ENCODE measurements at places on chromosomes 12 and 14.

DNA sequence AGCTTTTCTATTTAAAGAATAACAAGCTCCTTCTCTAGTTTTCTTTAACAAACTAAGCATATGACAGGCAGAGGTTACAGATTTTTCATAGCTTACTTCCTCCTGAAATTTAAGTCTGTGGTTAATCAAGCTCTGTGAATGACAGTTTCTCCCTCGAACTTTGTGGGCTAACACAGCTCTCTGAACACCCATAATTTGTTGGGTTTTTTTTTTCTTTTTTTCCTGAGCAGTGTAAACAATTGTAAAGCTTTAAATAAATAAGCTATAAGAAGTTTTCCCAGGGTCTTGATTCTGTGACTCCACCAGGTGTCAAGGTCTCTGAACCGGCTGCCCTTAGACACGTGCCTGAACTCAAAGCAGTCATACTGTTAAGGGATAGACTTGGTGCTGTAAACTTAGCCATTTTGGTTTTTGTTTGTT lies 128.1 kb upstream of the AMIGO2 start:
- DNase-seq: no peak

DNA sequence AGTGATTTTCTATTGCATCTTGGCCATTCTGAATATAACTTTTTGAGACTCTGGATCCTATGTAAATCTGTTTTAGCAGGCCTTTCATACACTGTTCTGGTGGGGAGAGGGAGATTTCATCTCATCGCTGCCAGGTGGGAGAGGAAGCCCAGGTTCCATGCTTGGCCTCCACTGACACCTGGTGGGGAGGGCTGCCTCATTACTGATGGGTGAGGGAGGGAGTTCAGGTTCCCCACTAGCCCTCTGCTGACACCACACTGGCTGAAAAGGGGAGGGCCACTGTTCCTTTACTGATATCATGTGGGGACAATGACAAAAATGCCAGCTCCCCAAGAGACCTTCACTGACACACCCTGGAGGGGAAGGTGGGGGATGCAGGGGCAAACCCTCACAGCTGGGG lies 2.4 kb upstream of the GALNT8 start:
- DNase-seq: no peak

GRCh38 chr14:56063131-56063530 lies 55.1 kb upstream of the PELI2 start:
- no peak for DNase-seq

DNA sequence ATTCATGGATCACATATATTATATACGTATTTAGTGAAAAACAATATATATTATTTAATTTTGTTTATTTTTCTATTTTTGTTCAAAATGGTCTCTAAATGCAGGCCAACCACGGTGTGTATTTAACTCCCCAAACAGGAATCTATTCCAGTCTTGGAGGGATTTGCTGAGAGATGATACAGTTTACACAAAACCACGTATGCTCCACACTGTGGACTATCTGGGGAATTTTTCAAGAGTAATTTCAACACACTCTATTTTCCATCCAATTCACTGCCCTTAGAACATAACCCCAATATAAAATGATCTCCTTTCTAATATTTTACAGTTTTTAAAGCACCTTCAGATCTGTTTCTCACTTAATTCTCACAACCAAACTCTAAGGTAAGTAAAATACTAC lies 15.3 kb downstream of the EML1 start:
- no peak for DNase-seq

- DNase-seq: no peak
These were observed 57.7 kb upstream of the DIO3 start for GRCh38 chr14:101503431-101504095.

DNA sequence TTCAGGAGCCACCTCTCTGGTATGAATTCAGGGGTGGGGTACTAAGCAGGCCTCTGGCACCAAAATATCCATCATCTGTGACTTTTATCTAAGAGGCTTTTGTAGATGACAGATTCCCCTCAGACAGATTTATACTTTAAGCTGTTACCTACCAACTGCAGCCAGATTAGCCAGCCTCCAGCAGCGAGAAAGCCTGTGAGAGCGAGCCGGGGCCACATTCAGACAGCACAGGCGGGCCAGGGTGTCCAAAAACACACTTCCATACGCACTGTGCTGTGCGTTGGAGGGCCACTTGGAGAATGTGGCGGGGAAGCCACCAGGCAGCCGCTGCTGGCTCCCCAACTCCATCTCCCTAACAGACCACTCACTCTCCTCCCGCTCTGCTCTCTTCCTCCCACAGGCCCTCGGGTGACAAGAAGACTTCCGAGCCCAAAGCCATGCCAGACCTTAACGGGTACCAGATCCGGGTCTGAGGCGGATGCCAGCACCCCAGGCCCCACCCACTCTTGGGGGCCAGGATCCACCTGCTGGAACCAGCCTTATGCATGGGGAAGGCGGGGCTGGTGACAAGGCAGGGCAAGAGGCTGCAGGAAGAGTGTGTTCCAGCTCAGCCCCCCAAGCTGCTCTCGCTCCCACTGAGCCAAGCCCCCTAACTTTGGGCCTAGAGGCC lies 17.4 kb downstream of the VASH1 start:
- DNase-seq: no peak

GRCh38 chr14:89807892-89808291 lies 146.6 kb downstream of the EFCAB11 start:
- DNase-seq: no peak

DNA sequence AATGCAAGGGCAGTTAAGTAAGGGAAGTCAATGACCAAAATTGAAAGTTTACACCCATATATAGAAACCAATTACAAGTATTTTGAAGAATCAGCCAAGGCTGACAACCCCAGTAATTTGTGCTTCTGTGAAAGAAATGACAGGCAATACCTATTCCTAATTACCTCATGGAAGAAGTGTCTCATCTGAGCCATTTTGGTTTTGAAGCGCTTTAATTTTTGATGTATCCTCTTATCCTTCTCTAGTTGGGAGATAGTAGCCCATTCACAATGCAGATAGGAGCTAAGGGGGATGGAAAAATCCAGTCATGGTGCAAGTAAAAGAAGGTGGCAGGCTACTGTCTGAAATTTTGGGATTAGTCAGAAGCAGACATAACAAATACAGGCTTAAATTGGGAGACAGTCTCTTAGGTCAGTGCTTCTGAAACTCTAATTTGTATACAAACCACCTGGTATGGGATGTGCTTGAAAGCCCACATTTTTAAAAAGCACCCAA lies 30.4 kb upstream of the SUPT16H start:
- no peak for DNase-seq

- no peak for DNase-seq
These were observed 17.9 kb downstream of the CERS5 start for GRCh38 chr12:50149311-50149710.

DNA sequence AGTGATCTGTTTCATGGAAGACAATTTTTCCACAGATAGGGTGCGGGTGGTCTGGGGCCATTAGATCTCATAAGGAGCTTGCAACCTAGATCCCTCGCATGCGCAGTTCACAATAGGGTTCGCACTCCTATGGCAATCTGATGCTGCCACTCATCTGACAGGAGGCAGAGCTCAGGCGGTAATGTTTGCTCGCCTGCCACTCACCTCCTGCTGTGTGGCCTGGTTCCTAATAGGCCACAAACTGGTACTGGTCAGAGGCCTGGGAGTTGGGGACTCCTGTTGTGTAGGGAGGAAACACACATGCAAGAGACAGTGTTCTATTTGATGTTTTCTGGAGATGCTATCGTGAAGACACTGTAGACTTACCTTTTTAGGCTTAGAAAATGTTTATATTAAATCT lies 77.0 kb upstream of the FGD4 start:
- DNase-seq: no peak

- no peak for DNase-seq
These were observed 173.7 kb downstream of the STXBP6 start for GRCh38 chr14:24875991-24876878.

GRCh38 chr14:24924544-24924943 lies 125.4 kb downstream of the STXBP6 start:
- no peak for DNase-seq

- DNase-seq: no peak
These were observed 526 bp downstream of the MLXIP start for GRCh38 chr12:122079033-122079531.

DNA sequence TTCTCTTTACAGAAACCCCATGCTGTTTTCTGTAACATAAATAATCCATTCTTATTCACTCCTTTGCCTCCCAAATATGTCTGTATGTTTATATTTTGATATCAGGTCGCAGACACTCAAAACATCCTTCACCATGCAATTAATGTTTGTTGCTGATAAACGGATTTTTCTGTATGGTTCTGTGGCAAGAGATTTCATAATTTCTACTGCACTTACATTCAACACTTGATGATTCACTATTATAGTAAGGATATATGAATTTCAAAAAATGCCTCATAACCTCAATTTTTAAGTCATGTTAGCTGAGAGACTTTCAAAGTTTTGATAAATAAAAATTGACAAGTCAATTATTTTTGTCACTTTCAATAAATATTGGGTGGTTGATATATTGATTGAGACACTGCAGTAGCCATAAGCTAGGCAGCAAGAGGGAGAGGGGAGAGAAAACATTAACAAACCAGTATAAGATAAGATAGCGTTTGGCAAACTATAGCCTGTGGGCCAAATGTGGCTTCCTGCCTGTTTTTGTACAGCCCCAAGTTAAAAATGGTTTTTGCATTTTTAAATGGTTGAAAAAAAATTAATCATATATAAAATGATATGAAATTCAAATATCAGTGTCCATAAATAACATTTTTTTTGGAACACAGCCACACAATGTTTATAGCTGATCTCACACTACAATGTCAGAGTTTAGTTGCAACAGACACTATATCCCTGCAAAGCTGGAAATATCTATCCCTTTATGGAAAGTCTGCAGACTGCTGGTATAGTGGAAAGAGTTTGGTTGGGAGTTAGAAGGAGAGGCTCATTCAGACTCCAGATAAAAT lies 18.3 kb downstream of the ALDH6A1 start:
- peak; percentile 18 for DNase-seq

DNA sequence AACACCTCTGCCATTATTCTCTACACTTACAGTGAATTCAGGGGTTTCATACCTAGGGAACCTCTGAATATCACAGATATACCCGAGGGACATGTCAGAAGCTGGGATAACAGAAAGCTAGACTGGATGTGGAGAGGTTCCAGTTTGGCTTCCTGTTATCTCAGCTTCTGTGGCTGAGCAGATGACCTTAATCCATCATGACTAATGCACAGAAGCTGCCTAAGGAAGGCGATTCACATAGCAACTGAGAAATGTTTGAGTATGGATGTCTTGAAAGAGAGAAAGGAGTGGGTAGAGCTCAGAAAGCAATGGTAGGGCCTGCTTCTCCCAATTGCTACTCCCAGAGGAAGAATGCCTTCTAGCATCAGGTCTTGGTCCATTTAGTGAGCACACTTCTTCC lies 187.6 kb downstream of the RMST start:
- DNase-seq: peak; percentile 30

DNA sequence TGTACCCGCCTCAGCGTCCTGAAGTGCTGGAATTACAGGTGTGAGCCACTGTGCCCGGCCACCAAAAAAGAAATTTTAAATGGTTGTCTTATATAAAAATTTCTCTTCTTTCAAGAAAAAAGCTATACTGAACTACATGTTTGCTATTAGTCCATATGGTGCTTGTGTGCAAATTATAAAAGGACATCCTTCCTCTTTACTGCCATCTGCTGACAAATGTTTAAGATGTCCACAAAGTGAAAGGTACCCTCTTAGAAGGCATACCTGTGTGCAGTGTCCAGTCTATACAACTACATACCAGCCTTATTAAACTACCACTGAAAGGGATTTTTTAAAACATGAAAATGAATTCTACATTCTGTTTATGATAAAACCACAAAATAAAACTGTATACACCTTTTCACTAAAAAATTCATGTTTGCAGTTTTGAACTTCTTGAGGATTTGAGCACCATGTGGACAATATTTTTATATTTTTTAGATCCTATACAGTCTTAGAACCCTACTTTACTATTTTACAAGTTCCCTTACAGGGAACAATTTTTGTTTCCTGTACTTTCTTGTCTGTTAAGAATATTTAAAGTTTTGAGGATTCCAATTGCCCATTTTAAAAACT lies 32.8 kb upstream of the TOMM20L start:
- peak; percentile 27 for DNase-seq

GRCh38 chr12:57146961-57147944 lies at the start of gene LRP1-AS:
Gene LRP1-AS (minus strand): TSS chr12:57147619.
- DNase-seq: peak; percentile 73

DNA sequence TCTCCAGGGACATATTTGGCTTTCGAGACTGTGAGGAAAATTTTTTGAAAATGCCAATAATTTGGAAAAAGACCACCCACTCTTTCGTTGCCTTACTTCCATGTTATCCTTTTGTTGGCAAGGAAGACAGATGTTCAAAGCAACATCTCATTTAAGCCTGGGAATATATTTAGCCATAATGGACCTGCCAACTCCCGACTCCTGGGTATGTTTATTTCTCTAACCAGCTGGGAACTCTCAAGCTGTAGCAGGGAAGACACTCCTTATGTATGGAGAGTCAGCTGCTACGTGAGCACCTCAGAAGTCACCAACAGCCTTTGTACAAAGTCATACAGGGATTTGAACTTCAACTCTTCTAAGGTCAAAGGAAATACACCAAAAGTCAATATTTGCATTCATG lies 96.5 kb upstream of the DAAM1 start:
- no peak for DNase-seq

DNA sequence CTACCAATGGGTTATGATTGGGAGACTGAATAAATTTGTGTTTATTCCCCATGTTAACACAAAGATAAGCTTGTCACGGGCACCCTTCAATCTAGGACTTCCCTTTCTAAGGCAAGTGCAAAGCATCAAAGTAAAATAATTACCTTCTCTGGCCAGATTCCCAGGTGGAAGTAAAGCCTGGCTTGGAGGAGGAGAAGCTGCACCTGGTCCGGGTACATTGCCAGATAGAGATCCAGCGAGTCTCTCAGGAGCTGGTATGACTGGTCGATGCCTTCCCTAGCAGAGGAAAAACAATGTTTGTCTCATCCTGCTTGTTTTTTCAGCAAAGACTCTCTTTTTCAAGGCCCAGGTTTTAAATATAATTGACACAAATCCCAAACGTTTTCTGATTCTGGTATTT lies 24.9 kb downstream of the FBXO21 start:
- DNase-seq: no peak

GRCh38 chr14:34368115-34368970 lies 93.7 kb downstream of the SPTSSA start:
- DNase-seq: peak; percentile 26

GRCh38 chr12:65277994-65278575 lies 398 bp upstream of the MSRB3 start:
- no peak for DNase-seq

- DNase-seq: peak; percentile 5
These were observed 68.3 kb upstream of the FICD start for GRCh38 chr12:108446766-108447165.

GRCh38 chr12:15710860-15711510 lies 78.2 kb downstream of the EPS8 start:
- DNase-seq: no peak

All from fibroblast of upper back skin (primary cell).